ENCODE measurements at places on chromosomes 6 and 20.

DNA sequence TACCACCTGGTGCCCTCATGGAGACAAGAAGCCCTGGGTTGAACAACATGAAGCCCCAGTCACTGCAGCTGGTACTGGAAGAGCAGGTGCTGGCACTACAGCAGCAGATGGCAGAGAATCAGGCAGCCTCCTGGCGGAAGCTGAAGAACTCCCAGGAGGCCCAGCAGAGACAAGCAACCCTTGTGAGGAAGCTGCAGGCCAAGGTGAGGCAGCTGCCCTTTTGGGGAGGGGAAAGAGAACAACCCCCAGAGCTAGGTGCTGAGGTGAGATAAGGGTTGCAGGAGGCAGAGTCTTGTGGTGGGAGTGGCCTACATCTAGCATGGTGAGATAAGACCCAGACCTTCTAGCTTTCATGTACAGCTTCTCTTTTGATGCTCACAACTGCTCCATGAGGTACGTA, 7.0 kb downstream of the CEP250 start:
- no peak for DNase-seq

- DNase-seq, result no peak
Observed at GRCh38 chr6:36824253-36824652, 15.0 kb downstream of the CPNE5 start.

DNA sequence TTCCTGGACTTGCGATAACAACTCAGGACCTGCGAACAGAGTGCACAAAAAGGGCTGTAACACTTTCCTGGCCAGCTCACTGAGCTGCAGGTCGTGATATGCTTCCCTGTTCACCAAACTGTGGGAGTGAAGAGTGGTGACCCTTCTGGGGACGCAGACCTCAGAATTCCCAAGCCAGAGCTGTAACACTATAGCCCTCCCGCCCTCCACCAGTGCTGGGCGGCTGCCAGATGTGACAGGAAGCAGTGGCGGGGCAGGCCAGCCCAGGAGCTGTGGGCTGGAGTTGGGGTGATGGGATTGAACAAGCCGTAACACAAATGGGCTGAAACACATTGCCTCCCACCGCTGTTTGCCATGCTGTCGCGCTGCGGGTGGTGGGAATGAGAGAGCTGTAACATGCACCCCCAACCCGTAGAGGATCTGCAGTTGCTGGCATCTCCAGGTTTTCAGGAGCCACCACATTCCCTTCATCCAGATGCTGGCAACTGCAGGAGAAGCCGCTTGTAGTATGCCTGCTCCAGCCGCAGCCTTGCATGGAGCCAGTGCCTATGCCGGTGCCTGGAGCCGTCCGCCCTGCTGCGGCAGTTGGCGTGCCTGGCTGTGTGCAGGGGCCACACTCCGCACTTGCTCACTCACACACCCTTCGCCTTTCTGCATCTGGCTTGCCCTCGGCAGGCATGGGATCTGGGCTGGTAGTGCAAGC, 148.3 kb upstream of the PROKR2 start:
- no peak for DNase-seq

DNA sequence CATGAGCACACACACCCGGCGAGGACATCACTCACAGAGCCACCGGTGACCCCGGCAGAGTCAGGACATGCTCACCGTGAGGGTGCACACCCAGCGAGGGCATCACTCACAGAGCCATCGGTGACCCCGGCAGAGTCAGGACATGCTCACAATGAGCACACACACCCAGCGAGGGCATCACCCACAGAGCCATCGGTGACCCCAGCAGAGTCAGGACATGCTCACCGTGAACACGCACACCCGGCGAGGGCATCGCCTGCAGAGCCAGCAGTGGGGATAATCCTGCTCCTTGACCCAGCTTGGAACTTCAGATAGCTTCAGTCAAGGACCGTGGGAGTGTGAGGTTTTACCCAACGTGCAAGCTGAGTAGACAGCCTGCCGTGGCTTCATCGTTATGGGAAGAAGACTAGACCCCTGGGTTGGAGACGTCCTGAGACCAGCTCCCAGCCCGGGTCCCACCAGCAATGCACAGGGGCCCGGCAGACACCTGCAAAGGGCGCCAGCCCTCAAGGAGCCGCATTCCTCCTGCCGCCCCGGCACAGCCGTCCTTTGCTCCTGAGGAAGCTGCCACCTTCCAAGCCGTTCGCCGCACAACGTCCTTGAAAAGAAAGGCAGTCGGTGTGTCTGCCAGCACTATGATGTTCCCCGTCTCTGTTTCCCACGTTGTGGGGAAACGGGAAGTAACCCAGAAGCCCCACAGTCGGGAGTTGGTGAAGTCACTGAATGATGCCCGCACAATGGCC, 192.3 kb downstream of the DLL1 start:
- no peak for DNase-seq

GRCh38 chr6:169931261-169931660, 179.8 kb downstream of the ERMARD start:
- DNase-seq, result no peak

DNA sequence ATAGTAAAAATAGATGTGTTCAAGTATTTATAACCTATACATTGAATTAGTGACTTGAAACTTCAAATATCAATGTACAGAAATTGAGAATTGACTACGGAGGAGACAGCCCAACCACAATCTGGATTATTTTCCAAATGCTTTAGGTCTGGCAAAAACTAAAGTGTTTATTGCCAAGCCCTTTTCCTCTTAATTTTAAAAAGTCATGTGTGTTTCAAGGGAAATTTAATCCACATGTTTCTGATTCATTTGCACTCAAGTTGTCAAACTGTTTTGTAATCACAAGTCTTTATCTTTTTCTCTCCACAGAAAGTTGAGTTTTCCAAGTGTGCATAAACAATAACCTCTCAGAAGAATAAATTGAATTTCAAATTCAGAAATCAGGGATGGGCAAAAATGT, 350.8 kb upstream of the RSPO3 start:
- DNase-seq, result no peak

DNA sequence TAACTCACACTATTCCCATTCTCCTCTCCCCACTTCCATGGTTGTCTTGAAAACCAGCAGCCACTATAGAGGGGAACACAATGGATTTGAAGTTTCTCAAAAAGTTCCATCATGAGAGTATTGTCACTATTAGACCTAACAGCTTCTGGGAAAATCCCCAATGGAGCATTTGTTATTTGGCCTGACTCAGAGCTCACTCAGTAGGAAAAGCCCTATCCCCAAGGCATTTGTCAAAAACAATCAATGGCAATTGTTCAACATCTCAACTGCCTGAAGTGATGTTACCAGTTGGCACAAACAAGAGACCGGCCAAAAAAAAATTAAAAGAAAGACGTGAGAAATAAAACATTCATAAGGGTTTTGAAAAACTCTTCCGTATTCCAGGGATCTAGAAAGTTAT, 98.8 kb downstream of the MYLK4 start:
- DNase-seq, result no peak

DNA sequence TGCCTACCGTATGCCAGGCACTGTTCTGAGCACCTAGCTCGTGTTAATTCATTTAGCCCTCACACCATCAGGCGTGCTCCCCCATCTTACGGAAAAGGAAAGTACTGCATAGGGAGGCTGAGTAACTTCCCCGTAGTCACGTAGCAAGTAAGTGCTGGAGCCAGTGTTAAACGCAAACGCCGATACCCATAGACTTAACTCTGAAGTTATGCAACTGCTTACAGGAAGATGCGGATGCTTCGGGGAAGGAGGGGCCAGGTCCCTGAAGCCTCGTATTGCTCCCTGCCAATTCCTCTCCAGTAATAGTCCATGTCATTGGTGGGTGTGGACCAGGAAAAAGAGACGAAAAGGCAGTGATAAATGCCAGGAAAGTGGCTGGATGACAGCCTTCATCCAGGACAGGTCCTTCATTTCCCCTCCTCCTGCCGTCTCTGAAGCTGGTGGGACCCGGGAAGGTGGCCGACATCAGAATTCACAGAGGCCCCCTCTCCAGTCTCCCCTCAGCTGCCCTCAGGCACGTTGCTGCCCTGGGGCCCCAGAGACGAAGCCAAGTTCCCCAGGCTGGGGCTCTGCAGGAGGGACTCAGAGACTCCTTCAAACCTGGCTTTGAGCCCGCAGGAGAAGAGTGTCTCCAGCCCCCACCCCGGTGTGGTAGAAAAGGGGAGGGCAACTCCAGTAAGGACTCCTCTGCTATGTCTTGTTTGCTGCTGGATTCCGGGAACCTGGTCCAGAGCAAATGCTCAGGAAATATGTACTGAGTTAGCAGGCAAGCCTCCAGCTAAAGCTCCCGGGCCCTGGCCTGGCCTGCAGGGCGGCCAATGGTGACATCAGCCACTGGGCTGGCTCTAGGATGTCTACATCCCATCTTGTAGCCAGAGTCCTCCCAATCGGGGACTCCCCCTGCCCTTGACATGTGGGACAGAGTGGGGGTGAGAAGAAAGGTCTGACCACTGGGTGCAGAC, 37.8 kb downstream of the RAB44 start:
- no peak for DNase-seq

- DNase-seq, result no peak
Observed at GRCh38 chr20:37777012-37777950, 83.5 kb downstream of the CTNNBL1 start.

- no peak for DNase-seq
Observed at GRCh38 chr6:68069921-68070710, 565.0 kb upstream of the ADGRB3 start.

DNA sequence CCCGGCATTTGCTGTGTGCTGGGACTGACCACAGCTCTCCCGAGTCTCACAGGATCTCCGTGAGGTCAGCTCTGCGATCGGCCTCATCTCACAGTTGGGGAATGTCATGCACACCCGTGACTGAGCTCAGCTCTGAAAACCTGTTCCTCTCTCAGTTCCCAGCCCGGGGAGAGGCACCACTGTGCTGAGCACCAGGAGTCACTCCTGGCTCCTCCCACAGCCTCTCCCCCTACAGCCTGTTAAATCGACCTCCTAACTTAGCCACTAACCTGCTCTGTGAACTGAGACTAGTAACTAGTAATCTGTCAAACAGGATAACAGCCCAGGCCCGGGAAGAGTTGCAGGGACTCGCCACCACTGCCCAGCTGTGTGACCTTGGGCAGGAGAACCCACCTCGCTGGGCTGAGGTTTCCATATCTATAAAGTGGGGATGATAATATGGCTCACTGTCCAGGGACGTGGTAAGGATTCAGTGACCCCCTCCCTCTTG, 20.1 kb upstream of the NOL4L start:
- no peak for DNase-seq

- DNase-seq, result no peak
Observed at GRCh38 chr6:38179794-38180430, 360.4 kb downstream of the ZFAND3 start.

GRCh38 chr6:9523462-9523861, 891.4 kb downstream of the TFAP2A start:
- DNase-seq, result no peak

DNA sequence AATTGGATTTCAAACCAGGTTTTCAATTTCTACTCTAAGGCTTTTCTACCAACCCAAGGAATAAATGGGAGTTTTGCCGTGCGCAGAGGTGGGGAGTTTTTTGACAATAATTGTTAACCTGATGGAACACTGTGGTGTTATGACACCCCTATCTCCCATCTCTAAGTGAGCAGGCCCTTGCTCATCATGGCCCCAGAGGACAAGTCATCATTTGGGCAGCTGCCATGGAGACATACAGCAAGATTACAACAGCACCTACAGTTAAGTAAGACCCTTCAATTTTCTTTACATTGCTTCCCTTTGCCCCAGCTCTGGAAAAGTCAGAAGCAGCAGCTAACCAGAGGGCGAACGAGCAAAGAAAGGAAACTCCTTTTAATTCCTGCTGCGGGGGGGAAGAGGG, 54.3 kb downstream of the ADGRF5 start:
- DNase-seq, result no peak

- DNase-seq, result no peak
Observed at GRCh38 chr6:1784422-1784884, 174.7 kb downstream of the FOXC1 start.

DNA sequence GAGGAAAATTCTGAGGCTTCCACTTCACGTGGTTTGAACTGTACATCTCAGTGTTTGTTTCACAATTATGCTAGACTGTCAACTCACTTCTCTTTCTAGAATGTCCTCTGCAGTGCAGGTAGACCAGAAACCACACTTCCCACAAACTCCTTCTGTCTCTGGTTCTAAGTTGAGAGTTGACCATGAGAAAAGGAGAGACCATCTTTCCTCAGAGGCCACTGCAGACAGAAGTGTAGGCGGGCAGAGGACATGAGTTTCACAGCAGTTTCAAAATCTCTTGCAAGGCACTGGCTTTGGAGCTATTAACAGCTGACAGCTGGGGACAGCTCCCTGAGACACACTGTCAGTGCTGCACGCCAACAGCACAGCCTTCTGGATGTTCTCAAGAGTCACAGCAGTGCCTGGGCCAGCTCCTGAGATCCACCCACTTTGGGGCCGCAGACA, 55.4 kb upstream of the MOXD1 start:
- no peak for DNase-seq

GRCh38 chr20:53750827-53751619, 157.4 kb upstream of the ZNF217 start:
- no peak for DNase-seq

DNA sequence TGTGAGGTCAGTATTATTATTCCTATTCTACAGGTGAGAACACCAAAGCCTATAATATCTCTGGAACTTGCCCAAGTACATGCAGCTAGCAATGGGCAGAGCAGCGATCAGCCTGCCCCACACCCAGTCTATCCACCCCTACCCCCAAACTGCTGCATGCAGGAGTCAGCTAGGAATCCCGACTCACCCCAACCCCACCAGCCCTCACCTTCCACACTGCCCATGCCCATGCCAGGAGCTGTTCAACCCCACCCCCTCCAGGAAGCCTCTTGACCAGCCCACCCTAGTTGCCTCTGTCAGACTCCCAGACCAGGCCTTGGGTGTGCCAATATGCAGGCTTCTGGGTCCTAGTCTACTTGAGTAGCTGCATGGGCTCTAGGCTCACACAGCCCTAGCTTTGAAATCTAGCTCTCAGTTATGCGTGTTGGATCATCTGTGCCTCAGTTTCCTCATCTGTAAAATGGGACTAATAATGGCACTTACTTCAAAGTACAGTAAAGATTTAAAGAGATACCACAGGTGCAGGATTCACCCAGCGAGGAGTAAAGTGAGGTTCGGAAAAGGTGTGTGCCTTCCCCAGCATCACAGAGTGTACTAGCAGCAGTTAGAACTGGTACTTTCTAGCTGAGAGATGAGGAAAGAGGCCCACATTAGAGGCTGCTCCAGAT, 173.2 kb downstream of the VEGFA start:
- no peak for DNase-seq

DNA sequence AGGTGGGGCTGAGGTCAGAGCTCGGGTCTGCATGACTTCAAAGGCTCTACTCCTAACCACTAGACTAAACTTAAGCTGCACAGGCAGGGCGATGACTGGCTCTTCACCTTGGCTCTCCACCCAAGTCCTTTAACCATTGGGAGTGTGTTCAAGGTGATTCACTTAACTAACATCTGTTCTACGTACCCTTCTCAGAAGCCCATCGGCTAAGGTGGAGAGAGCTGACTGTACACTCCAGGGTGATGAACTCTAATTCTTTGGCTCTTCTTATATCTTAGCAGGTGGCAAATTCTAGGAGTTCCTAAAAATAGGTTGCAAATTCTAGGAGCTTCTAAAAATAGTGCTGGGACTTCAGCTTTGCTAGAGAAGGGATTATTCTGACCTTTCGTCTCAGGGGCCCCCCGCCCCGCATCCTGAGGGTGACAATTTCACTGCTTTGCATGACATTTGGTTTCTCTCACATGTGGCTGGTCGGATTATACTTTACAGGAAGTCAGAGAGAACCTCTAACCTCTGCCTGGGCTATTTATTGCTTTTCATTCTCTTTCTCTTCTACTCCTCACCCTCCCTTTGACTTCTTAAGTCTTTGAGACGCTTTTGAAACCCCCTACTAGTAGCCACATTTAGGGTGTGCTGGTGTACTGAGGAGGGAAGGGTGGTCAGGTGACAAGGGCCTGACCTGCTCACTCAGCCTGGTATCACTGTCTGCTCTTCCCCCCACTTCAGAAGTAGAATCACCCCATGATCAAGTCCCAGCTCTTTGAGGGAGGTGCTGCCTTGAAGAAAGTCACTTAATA, 55.5 kb downstream of the PRDM1 start:
- DNase-seq, result no peak
